ENCODE measurements at places on chromosomes 5 and 9.

- DNase-seq: no peak
Measured at GRCh38 chr5:14594378-14595074, 12.9 kb downstream of the OTULINL start.

DNA sequence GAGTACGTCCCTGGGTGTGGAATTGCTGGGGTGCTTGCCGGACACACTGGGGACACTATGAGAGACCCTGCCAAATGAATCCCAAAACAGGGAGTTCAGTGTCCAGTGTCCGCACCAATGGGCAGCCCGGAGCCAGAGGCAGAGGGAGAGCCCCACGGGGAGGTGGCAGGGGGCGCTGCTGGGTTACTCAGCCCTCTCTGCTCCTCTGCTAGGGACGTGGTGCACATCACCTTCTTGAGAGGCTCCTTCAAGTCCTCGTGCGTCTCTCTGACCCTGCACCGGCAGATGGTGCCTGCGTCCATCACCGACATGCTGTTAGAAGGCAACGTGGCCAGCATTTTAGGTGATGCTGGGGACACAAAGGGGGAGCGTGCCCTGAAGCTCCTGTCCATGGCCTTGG, 20.8 kb downstream of the STKLD1 start:
- DNase-seq: no peak

DNA sequence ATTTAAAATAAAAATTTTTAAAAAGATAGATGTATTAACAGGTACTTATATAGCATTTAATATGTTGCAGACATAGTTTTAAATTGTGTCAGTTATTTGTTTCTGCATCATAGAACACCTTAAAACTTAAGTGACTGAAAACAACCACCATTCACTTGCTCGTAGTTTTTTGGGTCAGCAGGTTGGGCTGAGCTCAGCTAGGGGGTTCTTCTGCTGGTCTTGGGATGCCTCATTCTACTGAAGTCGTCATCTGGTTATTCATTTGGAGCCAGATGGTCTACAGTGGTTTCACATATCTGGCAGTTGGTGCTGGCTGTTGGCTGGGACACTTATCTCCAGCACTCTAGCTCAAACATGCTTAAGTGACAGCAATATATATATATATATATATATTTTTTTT, 29.6 kb downstream of the PSAT1 start:
- no peak for DNase-seq

DNA sequence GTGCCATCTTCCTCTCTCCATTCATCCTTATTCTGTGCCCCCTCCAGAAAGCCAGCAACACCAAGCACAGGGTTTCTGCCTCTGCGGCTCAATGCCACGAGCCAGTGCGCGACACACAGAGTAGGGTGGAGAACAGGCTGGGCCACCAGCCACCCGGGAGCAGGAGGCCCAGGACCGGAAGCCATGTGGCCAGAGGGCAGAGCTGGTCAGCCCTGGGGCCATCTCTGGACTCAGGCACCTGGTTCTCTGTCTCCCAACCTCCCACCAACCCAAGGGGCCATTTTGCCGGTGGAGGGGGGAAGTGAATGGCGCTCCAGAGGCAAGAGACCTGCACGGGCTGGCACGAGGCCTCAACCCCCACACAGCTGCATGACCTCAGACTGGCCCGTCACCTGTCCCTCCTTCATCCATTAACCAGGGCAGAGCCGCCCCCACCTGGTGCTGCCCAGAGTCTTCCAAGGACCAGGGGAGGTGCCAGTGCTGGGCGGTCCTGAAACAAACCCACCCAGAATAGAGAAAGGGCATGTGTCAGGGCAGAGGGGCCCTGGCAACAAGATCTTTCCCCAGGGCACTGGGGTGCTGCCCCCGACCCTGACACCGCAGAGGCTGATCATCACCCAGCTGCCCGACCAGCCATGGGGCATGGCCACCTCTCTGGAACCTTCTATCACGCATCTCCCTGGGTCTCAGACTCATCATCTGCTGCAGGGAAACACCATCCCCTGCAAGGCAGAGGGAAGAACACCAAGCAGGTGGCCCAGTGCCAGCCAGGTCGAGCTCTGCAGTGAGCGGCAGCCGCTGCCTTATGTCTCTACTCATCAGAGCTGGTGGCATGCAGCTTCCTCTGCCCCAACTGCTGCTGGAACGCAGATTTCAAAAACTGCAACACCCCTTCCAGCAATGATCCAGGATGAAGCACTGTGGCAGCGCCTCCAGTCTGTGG, 11.9 kb downstream of the VAV2 start:
- DNase-seq: no peak

DNA sequence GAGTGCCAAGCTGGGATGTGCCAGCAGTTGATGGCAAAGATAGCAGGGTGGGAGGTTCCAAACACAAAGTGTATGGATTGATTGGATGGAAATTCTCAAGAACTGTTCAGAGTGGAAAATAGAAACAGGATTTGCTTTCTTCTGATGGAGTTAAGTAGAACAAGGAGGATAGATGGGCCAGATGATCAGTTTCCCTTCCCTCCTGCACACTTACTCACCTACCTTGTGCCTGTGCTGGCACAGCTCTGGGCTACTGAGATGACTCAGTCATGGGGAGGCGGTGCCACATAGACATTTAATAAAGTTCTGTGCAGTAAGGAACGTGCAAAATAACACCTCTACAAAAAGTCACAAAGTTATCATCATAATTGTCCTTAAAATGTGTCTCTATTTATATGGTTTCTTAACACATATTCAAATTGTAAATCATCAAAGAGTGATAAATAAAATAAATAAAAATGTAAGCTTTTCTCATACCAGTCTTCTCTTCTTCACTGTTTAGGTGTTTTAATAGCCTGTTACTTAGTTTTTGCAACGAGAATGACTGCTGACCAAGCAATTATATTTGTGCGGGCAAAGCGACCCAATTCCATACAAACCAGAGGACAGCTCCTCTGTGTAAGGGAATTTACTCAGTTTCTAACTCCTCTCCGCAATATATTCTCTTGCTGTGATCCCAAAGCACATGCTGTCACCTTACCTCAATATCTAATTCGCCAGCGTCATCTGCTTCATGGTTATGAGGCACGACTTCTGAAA, 12.7 kb downstream of the PTPDC1 start:
- no peak for DNase-seq

- no peak for DNase-seq
Measured at GRCh38 chr9:99811172-99811571, 10.5 kb upstream of the NR4A3 start.

All from fibroblast of gingiva (primary cell).